ENCODE measurements at places on chromosomes 2 and 18.

DNA sequence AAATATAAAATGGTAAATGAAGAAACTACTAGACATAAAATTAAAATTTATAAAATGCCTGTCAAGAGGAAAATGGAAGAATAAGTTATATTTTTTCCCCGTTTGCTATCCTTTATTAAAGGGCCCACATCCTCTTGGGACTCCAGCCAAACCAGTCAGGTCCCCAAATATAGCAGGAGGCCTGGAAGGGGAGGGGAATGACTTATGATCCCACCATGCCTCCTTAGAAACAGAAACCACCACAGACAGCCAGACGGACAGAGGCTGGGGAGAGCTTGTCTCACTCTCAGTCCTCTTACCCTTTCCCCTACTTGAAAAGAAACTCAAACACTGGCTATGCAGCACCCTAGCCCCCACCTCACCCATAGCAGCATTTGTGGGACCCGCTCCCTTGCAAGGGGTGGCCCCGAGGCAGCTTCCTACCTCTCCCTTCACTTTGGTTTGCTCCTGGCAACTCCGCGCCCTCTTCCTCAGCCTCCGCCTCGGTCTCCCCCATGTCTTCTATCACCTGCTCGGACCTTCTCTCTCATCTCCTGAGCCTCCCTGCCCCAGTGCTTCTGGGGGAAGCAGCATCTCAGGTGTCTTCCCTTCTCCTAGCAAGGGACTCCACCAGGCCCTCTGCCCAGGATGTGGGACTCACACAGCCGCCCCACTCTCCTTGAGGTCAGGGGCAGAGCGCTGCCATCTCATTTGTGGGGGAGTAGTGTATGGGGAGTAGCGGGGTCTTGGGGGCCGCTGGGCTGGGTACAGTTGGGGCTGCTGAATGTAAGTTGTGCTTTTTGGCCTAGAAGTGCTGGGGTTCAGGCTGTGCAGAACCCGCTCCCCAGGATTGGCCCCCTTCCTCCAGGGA is 37.4 kb upstream of the ANKRD62 start:
- no peak for DNase-seq

DNA sequence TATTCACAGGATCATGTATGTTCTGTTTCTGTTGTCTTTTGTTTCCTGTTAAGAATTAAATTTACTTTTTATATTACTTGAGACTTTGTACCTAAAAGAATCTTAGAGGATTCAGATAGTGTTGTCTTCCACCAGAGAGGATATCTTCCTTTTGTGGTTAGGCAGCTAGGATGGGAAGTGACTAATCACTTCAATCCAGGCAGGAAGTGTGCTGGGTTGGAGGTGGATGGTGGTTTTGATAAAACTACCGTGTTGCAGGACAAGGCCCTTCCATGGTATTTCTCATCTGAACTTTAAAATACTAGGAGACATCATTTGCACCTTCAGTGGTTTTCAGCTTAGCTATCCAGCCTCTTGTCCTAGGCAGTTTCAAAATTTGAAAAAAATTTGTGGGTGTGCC is 728.6 kb upstream of the CDH2 start:
- no peak for DNase-seq

- no peak for DNase-seq
These were observed 59.6 kb downstream of the CABYR start for GRCh38 chr18:24198461-24198860.

GRCh38 chr18:37944700-37945270 is 379.2 kb upstream of the CELF4 start:
- DNase-seq, result no peak

GRCh38 chr18:68121308-68121707 is 593.6 kb downstream of the TMX3 start:
- DNase-seq, result no peak

DNA sequence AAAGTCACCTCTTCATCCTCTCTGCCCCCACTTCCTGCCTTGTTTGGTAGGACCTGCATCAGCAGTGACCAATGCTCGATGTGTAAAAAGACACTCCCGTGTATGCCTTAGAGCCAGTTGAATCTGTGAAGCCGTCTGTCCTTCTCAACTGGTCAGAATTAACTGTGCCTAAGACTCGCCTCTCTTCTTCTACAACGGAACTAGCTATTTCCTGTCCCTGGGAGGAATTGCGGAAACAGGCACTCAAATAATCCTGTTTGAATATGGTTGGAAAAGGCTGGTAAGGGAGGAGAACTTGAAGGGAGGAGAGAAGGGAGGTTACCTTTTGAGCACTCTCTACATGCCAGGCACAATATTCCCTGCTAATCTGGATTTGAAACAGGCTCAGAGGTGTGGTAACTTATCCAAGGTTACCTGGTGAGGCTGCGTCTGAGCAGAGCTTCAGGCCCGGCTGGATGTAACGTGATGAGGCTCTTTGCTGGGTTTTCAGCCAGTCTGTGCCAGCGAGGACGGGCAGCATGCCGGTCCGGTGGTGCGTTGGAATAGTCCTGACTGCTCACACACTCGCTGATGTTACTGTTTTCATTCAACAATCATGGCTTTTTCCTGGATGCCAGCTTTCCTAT is 127.0 kb downstream of the FAM168B start:
- no peak for DNase-seq
